ENCODE measurements at places on chromosomes 16 and 17. TPM values are rescaled to one million over a fixed set of nuclear protein-coding genes. Genes with fewer than 3 reads are reported as not detected.

XYLT2 gene
- total RNA-seq: 35.7 TPM

DNA sequence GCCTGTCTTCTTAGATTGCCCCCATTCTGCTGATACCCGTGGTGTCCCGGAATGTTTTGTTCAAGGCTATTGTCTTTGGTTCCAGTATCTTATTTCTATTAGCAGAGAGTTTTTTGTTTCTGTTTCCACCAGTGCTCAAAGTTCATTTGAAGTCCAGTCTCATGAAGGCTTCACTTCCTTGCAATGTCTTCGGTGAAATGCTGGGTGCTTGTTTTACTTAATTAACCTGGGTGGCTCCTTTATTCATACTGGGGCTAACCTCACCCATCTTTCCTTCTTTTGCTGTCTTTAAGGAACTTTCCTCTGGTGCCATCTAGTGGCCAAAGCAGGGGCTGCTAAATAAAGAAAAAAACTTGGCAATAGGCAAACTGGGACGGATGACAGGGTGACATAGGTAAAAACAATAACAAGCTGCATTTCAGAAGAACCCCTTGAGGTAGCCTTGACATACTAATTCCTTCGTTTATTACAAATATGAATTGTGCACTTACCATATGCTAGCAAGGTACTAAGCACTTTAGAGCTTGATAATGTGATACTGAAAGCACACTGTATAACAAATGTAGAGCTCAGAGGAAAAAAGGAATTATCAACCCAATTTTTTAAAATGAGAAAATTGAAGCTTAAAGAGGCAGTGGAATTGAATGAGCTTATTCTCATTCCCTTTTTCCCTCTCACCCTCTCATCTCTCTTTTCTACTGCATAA lies 2.8 kb upstream of the SMIM36 start:
- no peak for DNase-seq

GRCh38 chr17:61343576-61343975 lies 56.1 kb upstream of the TBX2 start:
- DNase-seq: no peak

DNA sequence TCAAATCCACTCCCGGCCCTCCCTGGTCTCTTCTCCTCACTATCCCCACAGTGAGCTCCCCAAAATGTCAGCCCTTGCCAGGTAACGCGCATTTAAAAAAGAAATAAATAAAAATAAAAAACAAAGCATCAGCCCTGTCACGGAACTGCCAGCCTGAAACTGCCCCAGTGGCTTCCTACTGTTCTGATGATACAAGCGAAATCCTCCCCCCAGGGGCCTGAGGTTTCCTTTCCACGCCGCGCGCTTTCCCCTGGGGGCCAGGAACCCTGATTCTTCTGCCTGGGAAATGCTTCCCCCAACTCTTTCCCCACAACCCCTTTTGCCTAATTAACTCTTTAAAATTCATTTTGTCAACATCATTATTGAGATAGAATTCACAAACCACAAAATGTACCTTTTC lies 12.2 kb upstream of the RPH3AL start:
- DNase-seq: no peak

DNA sequence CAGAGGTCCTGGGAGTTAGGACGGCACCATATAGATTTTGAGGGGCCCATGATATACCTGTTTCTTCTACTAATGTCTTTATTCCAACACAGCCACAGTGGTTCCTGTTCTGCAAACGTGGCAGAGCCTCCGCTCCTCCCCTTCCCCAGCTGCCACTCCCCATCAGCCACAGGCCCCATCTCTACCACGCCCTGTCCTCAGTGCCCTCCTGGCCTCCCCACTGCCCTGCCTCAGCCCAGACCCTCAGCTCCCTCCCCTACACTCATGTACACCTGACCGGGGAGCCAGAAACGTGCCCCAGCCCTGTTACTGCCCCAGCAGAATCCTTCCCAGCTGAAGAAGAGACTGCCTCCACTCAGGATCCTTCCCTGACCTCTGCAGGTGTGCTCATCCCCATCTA lies 11.9 kb upstream of the RBFOX3 start:
- DNase-seq: no peak

DNA sequence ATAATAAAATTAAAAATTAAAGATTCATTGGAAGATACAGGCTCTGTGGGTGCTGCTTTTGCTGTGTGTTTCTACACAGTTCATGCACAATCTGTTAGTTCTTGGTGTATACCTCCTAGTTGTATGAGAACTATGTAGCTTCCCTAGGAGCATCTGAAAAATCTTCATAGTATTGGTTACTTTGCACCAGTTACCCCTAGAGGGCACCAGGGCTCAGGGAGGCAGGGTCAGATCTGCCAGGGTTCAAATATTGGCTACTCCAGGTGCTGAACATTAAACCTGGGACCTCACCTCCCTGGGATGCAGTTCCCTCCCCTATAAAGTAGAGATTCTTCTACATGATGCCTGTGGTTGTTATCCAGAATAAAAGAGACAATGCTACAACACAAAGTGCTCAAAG lies 583.0 kb upstream of the CDH11 start:
- DNase-seq: no peak

- no peak for DNase-seq
These were observed 130.3 kb downstream of the IRF8 start for GRCh38 chr16:86029131-86029741.

DNA sequence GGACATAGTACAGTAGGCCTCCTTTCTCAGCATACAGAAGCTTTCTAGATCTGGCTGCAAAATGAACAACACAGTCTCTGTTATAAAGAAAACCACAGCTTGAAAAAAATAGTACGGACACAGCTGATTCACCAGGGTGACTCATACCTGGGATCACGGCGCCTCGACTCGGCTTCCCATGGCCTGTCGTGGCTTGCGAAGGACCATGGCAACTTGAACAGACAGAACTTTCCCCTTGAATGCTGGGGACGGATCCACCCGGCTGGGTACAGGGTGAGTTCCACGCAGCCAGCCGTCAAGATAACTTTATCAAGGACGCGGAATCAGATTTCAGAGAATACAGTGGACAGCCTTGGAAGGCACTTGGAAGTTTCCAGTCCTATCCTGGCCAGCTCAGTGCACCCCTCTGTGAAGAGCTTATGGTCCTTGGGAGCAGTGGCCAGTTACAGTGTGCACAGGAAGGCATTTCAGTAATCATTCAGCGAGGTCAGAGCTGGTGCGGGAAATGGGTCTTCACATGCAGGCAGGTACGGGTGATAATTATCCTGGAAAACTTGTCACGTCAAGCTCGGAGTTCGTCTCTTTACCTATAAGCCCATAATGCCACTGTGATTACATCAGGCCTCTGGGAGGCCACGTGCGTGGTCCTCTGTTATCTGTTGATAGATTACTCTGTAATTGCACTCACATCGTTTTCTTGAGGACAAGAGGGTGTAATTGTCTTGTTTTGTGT lies 57.9 kb upstream of the MAF start:
- peak; percentile 74 for DNase-seq

Measured in kidney epithelial cell (primary cell).